Left kidney (tissue), 8 donors: ENCODE measurements at places on chromosomes 5 and 9.

DNA sequence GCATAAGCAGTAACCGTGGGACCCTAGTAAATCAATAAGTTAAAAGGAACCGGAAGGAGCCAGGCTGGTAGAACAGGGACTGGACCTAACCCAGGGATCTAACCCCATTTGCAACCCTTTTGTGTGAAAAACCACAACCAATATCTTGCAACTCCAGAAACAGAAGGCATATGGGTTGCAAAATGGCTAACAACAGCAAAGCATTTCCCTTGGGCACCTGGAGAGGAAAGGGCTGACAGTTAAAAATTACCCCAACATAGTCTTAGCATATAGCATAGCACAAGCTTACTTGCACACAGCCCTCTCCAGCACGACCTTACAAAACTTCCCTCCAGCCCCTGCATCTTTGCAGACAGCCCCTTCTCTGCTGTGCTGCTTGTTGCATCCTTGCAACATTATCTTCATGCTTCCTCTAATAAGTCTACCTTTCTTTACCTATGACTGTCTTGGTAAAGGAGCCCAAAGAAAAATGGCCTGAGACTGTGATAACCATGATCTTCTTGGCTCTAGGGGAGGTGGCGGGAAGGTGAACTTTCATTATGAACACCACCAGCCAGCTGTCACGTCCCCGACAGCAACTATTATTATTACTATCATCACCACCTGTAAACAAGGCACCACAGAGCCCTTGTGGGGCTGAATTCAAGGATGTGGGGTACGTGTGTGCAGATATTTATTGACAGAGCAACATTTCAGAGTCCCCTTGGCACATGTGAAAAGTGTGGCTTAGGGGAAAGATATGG lies 49.8 kb downstream of the PRRC1 start:
- DNase-seq: no peak

GRCh38 chr5:69024241-69024651 lies 69.6 kb upstream of the SLC30A5 start:
- no peak for DNase-seq

GRCh38 chr5:93503598-93504067 lies 77.4 kb downstream of the NR2F1-AS1 start:
- DNase-seq: no peak

DNA sequence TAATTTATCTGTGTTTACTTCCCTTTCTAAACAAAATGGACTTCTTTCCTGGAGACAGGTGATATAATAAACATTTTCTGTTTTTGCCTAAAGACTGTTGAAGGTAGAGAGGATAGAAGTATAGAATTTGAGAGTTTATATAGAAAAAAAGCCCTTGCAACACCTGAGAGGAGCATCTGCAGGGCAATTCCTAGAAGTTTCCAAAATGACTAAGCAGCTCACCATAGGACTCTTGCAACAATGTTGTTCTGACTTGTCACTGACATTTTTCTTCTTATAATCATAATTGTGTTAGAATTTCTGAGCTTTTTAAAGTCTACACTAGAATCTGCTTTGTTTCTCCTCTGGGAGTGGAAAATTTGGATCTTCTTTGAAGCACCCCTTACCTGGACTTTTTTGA lies 216.8 kb downstream of the TUSC1 start:
- DNase-seq: no peak

DNA sequence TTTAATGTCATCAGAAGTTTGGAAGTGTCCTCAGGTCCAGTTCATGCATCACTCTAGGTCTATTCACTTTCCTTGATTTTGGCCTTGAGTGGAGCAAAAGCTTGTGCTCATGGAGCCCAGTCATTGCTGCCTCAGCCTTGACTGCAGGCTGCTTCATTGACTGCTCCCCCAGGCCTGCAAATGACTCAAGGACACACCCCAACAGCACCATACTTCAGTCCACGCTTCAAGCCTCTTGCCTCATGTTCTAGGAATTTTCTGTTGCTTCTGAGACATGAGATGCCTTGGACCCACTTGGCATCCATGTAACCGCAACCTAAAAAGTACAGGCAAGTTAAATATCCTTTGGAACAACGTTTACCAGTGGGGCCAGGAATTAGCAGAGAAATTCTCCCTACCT lies 193.7 kb downstream of the PIK3R1 start:
- DNase-seq: no peak

DNA sequence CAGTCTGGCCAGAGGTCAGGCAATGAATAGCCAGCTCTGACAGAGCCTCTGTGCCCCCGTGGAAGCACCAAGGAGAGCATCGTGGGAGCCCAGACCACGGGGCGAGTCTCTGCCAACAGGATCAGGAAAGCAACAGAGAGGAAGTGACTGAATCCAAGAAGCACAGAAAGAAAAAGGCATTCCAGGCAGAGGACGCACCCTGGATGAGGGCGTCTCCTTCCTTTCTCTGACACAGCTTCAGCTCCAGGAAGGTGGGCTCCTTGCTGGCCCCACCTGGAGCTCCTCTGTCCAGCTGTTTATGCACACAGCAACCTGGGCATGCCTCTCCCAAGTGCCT lies 16.6 kb downstream of the HK3 start:
- no peak for DNase-seq

GRCh38 chr5:34957857-34958690 lies 28.7 kb downstream of the DNAJC21 start:
- DNase-seq: peak; percentile 28

DNA sequence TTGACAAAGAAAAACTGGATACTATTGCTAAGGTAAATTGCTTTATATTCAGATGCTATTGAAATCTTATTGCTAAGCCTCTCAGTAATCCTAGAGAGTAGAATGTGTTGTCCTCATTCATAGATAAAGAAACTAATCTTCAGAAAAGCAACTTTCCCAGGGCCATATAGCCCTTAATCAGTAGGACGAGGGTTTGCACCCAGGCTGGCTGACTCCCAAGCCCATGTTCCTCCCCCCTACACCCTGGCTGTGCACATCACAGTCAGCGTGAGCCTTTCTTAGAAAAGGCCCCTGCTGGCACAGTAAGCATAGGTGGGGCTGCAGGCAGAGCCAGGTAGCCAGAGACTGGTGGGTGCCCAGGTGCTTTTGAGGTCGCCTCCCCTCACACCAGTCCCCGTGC lies 15.8 kb upstream of the GLIPR2 start:
- DNase-seq: no peak

DNA sequence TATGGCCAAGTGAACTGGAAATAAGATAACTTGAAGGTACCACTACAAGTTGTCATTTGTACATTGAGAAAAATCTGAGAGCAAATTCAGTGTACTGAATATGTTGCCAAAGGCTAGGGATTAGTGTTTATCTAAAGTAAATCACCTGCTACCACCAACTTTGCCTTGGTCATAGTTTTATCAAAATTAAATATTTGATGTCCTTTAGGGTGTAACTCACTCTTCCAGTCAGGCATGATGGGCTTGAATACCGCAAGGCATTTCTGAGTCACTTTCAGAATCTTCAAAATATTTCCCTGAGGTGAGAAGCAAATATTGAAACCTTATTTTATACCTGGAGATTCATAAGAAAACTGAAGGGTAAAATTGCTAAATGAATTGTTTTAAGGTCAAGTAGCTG lies 1338.6 kb upstream of the ACO1 start:
- no peak for DNase-seq

GRCh38 chr9:126117631-126118030 lies 209.0 kb upstream of the MVB12B start:
- DNase-seq: no peak
